SJSA1 (cell line): ENCODE measurements at places on chromosomes 2 and 18. TPM values are rescaled to one million over a fixed set of nuclear protein-coding genes. Genes with fewer than 3 reads are reported as not detected.

DNA sequence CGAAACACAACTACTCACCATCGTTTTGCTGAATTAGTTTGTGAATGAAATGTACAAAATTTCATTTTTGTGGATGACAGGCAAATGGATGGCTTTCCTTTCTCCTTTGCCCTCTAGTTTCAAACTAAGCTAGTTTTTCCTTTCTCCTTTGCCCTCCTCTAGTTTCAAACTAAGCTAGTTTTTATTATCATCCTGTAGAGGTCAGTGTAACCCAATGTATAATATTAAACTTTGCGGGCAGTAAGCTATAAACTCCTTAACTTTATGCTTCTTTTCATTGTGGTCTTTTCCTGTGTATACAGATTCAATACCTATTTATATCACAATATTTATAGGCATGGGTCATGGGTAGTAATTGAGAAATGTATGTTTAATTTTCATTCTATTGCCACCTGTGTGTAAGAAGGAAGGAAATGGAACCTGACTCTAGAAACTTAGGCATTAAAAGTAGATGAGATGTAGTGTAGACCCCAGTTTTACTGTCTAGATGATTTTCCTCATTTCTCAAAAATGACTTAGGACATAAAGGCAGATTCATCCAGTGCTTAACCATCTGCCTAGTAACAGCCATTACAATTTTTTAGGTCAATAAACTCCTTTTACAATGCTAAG is 58.1 kb downstream of the MAP3K19 start:
- DNase-seq: peak; percentile 14
- no peaks in the 10 kb centered on the region for H3K4me1 ChIP-seq
- H3K27ac ChIP-seq: no peak overlapping the region
- H3K4me3 ChIP-seq: no peak overlapping the region
- peaks cover 27% of the 10 kb centered on the region for H3K27me3 ChIP-seq

GRCh38 chr2:168758970-168759820 is 43.2 kb upstream of the NOSTRIN start:
- H3K27me3 ChIP-seq: no peaks in the 10 kb centered on the region
- peak; percentile 28 for DNase-seq
- no peak overlapping the region for H3K4me3 ChIP-seq

Gene CCDC148
- 3.2 and 3.5 TPM in 2 replicates for total RNA-seq

Gene SEH1L
- 39.5 and 61.2 TPM in 2 replicates for total RNA-seq

Gene TYMS
- 113 and 123 TPM in 2 replicates for total RNA-seq

Gene DNER
- 0.05 TPM in 1 of 2 replicates, not detected in the other for total RNA-seq

Gene CDH7
- not detected in 2 replicates for total RNA-seq

Gene SIX3
- not detected in 2 replicates for total RNA-seq

Gene IL36B
- not detected in 2 replicates for total RNA-seq

Gene KCNE4
- total RNA-seq: 3.1 and 4.3 TPM in 2 replicates

Gene CMPK2
- 0.55 and 3.1 TPM in 2 replicates for total RNA-seq

- H3K36me3 ChIP-seq: peaks cover 9% of the 10 kb centered on the region; the same call in 1 of the 2 replicates
- H3K27ac ChIP-seq: no peak overlapping the region
- H3K4me1 ChIP-seq: peaks cover 5% of the 10 kb centered on the region
- H3K4me3 ChIP-seq: no peak overlapping the region
- DNase-seq: no peak
Observed at GRCh38 chr2:25246558-25247290, 78.3 kb upstream of the POMC start.

GRCh38 chr2:64300066-64300465 is 153.9 kb upstream of the LGALSL start:
- no peak for DNase-seq
- H3K27ac ChIP-seq: no peak overlapping the region
- peaks cover 4% of the 10 kb centered on the region for H3K27me3 ChIP-seq
- no peak overlapping the region for H3K4me3 ChIP-seq

DNA sequence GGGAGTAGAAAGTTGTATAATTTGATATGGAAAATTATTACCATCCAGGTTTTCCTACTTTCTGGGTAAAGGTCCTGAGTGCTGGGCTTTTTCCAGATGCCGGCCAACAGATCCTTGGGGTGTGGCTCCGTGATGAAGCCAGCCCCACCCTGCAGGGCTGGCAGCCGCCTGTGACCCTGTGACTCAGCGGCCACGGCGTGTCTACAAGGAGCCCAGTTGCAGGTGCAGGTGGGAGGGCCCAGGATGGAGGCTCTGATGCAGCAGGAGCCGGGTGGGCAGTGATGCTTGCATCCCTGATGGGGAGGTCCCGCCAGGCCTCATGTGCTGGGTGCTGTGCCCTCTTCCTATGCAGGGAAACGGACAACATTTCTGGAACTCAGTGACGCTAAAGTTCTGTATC is 96.0 kb upstream of the ALKAL2 start:
- no peak overlapping the region for H3K4me3 ChIP-seq
- no peak for DNase-seq
- no peaks in the 10 kb centered on the region for H3K27me3 ChIP-seq

- no peak overlapping the region for H3K27ac ChIP-seq
- DNase-seq: no peak
- H3K27me3 ChIP-seq: no peaks in the 10 kb centered on the region
- peaks cover 41% of the 10 kb centered on the region for H3K4me1 ChIP-seq
- H3K4me3 ChIP-seq: no peak overlapping the region
Observed at GRCh38 chr2:102029952-102030351, 38.2 kb downstream of the IL1R2 start.

DNA sequence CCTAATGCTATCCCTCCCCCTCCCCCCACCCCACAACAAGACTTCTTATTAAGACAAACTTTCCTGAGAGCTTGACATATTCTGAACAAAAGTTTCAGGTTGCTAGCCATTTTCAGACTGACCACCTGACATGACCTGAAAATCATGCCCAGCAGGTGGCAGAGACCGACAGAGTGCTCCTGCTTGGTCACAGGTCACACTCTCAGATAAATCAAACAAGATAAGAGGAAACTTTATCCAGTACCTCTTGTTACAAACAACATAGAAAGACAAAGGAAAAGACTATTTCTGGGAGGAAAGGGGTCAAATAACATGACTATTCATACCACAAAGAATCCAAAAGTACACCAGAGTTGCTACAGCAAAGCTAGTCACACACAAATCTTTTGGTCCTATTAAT is 107.4 kb downstream of the TMEM200C start:
- no peaks in the 10 kb centered on the region for H3K27me3 ChIP-seq
- no peak overlapping the region for H3K27ac ChIP-seq
- DNase-seq: no peak

DNA sequence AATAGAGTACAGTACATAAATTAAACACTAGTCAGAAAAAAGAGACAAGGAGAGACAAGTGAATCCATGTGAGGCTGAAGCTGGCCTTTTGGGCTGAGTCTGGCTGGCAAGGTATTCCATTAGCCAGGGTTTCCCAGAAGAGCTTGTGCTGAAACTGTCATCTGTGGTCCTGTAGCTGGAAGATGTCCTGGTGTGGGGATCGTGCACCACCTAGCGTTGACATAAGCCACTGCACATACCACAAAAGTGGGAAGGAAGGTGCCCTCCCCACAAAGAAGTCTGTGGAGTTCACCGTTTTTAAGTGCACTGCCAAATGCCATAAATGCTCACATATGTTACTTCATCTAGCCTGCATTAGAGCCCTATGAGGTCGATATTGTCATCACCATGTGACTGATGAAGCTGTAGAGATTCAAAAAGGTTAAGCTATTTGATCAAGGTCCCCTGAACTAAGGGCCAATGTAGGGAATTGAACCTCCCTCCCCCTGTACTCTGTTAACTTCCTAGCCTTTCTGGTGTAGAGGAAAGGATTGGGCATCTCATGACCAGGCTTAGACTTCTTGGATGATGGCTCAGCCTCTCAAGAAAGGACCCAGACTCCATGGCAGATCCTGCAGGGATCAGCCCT is 31.9 kb upstream of the GALNT14 start:
- peaks cover 14% of the 10 kb centered on the region; the same call in 1 of the 2 replicates for H3K27me3 ChIP-seq
- H3K36me3 ChIP-seq: no peaks in the 10 kb centered on the region

DNA sequence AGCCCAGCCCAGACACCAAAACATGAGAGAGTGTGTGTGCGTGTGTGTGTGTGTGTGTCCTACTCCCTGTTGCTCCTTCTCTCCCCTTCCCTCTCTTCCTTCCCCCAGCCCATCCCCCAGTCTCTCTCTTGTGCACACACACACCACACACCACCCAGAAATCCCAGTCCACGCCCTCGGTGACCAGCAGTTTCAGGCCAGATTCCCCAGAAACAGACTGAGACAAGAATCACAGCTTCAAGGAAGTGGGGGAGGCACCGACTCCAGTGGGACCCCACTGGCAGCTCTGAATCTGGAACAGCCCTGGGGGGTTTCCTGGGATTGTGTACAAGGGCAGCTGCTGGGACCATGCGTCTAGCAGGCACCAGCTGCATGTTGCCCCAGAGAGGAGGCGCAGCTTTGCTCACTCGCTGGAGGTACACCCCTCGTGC is 113.5 kb downstream of the NDUFA10 start:
- no peaks in the 10 kb centered on the region for H3K27me3 ChIP-seq
- H3K36me3 ChIP-seq: no peaks in the 10 kb centered on the region
- no peak overlapping the region for H3K27ac ChIP-seq
- H3K4me3 ChIP-seq: no peak overlapping the region

DNA sequence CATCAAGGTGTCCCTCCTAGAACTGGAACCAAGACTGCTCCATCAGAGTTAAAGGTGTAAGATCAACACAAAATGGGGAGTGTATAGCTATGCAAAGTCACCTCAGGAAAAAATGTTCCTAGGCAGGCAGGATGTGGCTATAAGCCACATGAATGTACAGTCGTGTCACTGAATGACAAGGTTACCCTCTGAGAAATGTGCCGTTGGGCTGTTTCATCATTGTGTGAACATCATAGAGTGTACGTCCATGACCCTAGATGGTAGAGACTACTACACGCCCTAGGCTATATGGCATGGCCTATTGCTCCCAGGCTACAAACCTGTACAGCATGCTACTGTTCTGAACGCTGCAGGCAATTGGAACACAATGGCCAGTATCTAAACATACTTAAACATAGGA is 24.5 kb downstream of the TYMS start:
- no peak overlapping the region for H3K4me3 ChIP-seq
- no peaks in the 10 kb centered on the region for H3K4me1 ChIP-seq
- no peaks in the 10 kb centered on the region for H3K27me3 ChIP-seq

Gene SRBD1
- 15.9 and 21.9 TPM in 2 replicates for total RNA-seq

DNA sequence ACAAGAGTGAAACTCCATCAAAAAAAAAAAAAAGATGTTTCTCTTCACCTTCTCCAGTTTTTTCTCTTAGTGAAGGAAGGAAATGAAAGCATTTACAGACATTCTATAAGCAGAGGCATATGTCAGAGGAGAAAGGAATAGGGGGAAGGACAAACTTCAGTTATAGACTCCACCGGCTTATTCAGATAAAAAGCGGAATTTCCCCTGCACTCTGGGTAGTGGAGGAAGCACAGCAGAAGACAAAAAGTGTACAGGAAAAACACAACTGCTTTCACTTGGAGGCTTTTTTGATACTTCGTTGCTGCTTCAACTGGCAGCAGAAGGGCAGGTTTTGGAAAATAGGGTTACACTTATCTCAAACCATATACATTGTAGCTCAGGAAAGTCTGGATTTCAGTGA is 3.2 kb upstream of the MGAT4A start:
- H3K4me3 ChIP-seq: no peak overlapping the region
- no peak for DNase-seq
- H3K36me3 ChIP-seq: no peaks in the 10 kb centered on the region
- H3K27ac ChIP-seq: no peak overlapping the region
- H3K27me3 ChIP-seq: peaks cover 36% of the 10 kb centered on the region
